ENCODE measurements at places on chromosomes 3 and 15.
A peak's percentile ranks its signal among the peaks of the same experiment; 100 is the strongest.

DNA sequence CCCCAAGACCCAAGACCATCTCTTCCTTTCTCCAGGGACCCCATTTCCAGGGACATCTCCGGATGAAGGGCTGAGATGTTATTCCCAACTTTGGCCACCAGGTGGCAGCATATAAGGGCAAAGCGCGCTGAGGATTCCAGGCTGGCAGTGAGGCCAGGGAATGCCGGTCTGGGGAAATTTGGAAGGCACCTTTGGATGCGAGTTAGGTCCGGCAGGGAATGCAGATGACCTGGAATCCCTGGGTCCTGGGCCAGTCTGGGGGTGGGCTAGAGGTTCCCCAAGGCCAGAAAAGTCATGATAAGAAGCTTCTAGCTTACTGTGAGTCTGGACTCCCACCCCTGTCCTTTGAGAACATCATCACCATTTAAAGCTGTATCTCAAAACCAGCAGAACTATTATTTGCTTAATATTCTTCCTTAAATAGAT lies 1.6 kb upstream of the CHST13 start:
- DNase-seq: peak; percentile 76

- DNase-seq: no peak
Measured at GRCh38 chr3:122880624-122881023, 85.8 kb downstream of the SLC49A4 start.

GRCh38 chr3:156781310-156782230 lies 44.6 kb upstream of the LEKR1 start:
- DNase-seq: peak; percentile 37

- no peak for DNase-seq
Measured at GRCh38 chr15:94467034-94467433, 235.7 kb downstream of the MCTP2 start.

- peak; percentile 63 for DNase-seq
Measured at GRCh38 chr3:100899440-100900091, 93.7 kb downstream of the ABI3BP start.

DNA sequence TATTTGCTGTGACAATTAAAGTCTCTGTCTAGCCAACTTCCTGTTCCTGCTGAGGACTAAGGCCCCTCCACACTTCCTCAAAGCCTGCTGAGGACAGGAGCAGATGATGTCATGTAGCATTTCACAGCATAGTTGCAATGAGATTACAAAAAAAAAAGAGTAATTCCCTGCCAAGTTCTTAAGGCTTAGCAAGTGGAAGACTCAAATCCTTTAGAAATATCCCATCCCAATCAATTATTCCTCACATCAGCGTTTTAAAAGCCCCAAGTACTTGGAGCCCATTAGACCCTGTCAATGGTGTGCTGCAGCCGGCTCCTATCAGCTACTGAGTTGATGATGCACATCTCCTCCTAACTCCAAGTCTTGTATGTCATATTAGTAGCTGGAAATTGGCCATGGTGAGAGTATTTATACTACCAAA lies 51.7 kb downstream of the TRANK1 start:
- peak; percentile 87 for DNase-seq

GRCh38 chr3:68958932-68959331 lies 26.6 kb upstream of the TAFA4 start:
- DNase-seq: no peak

GRCh38 chr3:197680955-197681521 lies 55.7 kb downstream of the RUBCN start:
- DNase-seq: no peak

DNA sequence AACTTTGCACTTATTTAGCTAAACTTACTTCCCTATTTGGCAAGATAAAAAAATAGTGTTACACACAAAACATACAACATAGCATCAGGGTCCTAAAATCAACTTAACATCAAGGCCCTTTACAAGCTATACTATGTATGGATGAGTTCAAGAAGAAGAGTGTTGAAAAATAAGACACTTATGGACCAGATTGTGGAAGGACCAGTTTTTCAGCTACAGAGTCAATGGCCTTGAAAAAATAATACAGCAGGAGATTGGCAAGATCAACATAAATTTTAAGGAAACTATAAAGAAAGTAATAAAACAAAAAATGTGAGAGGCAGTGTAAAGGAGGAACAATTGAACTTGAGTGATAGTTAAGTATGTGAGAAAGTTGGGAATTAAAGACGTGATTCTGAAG lies 66.3 kb upstream of the BBX start:
- DNase-seq: no peak

- DNase-seq: no peak
Measured at GRCh38 chr3:42988097-42988496, 9.0 kb downstream of the GASK1A start.

DNA sequence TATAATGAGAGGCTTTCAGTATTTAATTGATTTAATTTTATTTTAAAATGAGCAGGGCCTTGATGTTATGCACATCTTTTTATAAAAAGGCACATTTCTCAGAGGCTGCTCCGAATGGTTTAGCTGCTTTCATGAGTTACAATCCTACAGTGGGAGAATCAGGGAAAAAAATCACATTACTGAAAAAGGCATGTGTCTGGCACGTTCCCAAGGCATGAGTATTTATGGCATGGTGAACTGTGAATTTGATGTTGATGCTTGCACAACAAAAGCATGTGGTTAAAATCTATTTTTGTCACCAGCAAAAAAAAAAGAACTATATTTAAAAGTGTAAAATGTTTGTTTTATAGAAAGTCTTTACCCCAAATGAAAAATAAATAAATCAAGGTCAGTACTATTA lies 485.2 kb upstream of the ROBO2 start:
- DNase-seq: no peak

DNA sequence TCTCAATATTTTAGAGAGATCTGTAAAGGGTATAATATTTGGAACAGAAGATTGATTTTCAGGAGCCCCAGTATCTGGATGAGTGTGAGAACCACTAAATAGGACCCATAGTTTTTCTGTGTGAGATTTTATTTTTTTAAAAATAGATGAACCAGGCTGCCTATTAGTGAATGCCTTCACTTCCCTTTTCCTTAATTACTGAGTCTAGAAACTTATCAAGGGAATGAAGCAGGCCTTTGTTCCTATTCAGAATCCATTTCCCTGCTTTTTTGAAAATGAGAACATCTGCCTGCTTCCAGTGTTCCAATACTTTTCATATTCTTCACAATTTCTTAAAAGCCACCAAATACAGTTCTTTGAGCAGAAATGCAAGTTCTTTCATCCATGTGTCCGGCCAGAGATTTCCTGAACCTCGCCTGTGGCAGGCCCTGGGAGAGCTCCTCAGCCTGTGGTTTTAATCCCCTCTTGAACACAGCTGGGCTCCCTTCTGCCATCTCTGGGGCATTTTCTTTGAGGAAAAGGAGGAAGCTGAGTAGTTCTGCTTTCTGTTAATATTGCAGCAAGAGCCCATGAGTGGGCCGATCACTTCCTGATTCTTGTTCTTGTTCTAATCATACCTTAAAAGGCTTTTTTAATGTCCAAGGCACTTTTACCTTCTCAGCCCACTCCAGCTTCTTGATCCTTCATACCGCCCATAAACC lies 4.7 kb downstream of the EHD4 start:
- peak; percentile 95 for DNase-seq

GRCh38 chr15:98413933-98414546 lies 234.3 kb upstream of the IGF1R start:
- DNase-seq: peak; percentile 37

DNA sequence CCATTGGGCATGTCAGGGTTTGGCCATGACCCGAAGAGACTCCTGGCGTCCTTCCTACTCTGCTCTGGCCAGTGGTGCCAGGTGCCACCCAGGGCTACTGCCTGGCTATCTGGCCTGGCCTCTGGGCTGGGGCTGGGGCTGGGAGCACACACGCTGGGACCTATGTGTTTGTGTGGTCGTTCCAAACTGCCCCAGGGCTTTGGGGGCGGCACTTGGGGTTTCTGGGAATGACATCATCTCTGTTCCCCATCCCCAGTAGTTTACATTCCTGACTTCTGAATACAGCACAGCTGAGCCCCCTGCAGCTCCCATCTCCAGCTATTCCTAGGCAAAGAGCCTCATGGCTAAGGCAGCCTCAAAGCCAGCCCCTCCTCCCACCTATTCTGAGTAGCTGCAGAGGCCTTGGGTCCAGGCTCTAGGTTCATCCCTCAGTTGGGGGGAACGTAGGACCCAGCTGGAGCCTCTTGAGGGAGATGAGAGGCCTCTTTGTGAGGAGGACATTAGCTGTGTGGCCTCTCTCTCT lies 24.3 kb downstream of the PLEKHO2 start:
- no peak for DNase-seq

GRCh38 chr3:53242155-53242554 lies 13.7 kb downstream of the TKT start:
- no peak for DNase-seq

DNA sequence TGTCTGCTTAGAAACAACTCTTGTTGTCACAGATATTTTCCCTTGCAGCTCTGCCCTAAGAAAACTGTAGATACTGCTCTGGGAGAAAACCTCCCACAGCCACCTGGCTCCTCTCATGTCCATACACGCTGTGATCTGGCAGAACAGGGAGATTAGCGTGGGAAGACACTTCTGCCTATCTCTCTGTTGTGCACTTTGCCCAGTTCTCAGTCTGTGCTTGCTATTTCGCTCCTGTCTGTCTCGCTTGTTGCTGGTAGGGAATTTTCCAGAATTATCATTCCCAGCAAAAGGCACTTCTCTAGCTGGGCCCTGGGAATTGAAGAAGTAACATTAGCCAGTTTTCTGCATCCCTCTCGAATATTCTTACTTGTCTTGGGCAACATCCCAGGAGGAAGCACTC lies 8.1 kb upstream of the GATM start:
- DNase-seq: no peak

GRCh38 chr3:14509796-14510100 lies 30.4 kb downstream of the GRIP2 start:
- DNase-seq: no peak

- DNase-seq: peak; percentile 47
Measured at GRCh38 chr3:8571256-8571655, 69.6 kb downstream of the LMCD1 start.

Measured in suppressor macrophage treated with lipopolysaccharide for 1 hour (primary cell).